ENCODE measurements at places on chromosomes 4 and X.

- no peak for DNase-seq
These were observed 567.3 kb downstream of the PDHA2 start for GRCh38 chr4:96407225-96407624.

DNA sequence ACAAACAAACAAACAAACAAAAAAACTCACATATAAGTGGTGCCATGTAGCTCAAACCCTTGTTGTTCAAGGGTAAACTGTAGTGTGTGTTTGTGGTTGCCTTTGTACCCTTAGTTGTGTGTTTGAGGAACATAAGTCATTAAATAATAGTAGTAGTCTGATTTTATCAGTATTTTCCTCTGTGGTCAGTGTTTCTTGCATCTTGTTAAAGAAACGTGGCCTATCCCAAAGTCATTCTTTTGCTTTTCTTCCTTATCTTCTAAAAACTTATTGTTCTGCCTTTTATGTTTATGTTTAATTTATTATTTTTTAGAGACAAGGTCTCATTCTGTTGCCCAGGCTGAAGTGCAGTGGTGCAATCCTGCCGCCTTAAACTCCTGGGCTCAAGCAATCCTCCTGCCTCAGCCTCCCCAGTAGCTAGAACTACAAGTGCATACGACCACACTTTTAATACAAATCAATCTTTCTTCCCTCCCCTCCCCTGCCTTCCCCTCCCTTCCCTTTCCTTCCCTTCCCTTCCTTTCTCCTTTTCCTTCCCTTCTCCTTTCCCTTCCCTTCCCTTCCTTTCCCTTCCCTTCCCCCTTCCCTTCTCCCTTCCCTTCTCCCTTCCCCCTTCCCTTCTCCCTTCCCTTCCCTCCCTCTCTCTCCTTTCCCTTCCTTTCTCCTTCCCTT is 26.4 kb downstream of the PRIMPOL start:
- DNase-seq, result no peak

DNA sequence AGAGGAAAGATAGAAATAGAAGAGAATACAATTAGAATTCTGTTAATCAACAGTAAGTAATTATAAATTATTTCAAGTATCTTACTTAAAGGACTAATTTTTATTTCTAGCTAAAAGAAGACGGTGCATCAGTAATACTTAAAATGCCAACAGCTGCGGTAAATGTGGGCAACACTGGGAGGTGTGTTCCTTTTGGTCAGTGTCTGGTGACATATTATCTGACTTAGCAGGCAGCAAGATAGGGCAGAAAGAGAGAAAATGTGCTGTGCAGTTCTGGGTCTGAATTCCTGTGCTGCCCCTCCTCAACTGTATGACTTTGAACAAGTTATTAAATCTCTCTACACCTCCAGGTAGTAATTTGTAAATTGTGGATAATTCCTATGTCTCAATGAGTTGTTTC is 120.6 kb downstream of the ZNF827 start:
- DNase-seq, result no peak

- no peak for DNase-seq
These were observed 52.1 kb downstream of the HTR2C start for GRCh38 chrX:114635986-114636385.

- DNase-seq, result no peak
These were observed 6.7 kb downstream of the BBS12 start for GRCh38 chr4:122739174-122739573.

GRCh38 chrX:72016881-72017783 is 106.5 kb downstream of the NHSL2 start:
- no peak for DNase-seq

- no peak for DNase-seq
These were observed 480.1 kb downstream of the SPRY1 start for GRCh38 chr4:123876671-123877101.

DNA sequence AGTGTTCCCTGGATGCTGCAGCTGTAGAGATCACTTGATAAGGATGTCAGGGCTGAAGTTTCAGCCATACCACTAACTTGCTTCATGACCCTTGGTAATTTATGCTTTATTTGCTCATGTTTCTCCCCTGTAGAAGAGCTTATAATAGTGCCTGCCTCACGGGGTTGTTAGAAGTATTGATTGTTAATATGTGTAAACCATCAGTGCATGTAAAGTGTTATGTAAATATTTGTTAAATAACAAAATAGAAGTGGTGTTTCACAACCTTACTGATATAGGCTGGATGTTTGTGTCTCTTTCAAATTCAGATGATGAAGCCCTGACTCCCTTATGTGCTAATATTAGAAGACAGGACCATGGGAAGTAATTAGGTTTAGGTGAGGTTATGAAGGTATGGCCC is 1.5 kb upstream of the CXCL2 start:
- DNase-seq, result no peak

DNA sequence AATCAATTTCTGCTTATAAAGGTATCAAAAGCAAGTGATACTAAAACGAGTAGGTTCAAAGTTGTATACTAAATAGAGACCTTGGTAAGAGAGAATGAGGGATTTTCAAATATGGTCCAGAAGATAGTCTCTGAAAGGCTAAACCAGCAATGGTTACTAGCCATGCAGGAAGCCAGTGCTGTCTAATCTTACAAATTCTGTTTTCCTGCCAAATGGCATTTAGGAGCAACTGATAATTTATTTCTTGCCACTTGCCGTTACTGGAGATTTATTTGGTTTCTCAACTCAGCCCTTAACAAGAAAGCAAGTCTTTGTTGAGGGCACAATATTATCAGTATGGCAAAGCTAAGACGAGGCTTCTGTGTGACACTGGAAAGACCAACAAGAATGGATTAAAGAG is 47.2 kb downstream of the MAP7D3 start:
- DNase-seq, result no peak

DNA sequence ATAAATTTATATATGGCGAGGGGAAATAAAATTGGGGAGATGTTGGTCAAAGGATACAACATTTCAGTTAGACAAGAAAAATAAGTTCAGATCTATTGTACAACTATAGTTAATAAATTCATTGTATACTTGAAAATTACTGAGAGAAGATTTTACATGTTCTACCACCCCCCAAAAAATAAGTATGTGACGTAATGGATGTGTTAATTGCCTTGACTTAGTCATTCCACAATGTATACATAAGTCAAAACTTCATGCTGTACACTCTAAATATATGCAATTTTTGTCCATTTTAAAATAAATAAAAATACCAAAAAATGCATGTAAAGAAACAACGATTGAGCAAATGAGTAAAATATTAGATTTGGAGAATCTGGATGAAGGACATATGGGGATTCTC is 1.8 kb downstream of the USP11 start:
- DNase-seq, result no peak

GRCh38 chrX:126770179-126770578 is 49.4 kb upstream of the PRR32 start:
- no peak for DNase-seq

GRCh38 chr4:123300222-123301039 is 96.2 kb upstream of the SPRY1 start:
- DNase-seq, result no peak

GRCh38 chr4:73156394-73156793 is 86.9 kb upstream of the COX18 start:
- DNase-seq, result no peak

DNA sequence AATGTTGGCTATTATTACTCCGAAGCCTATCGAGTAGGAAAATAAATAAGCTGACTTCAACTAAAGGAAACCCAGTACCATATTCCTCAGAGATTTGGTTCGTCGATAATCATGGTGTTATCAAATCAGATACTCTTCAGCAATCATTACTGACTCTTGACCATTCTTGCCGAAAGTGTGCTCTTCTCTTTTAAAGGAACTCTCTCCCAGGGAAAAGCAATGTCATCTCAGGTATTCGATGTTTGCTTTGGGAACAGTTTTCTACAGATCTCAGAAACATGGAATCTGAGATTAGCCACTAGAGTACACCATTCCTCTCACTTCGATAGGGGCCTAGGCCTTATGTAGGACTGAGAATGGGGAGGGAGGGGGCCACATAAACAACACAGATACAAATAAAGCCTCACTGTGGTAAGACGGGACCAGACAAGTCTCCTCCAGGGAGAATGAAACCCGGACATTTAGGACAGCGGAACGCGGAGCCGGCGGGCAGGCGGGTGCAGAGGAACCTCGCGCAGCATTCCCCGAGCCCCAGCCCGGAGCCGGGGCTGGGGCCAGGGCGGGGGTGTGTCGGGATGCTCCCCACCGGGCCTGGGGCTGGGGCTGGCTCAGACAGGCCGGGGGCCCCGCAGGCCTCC is 581 bp downstream of the DNAJB14 start:
- no peak for DNase-seq

- DNase-seq, result no peak
These were observed 869 bp downstream of the TMEM184C start for GRCh38 chr4:147617841-147618691.

DNA sequence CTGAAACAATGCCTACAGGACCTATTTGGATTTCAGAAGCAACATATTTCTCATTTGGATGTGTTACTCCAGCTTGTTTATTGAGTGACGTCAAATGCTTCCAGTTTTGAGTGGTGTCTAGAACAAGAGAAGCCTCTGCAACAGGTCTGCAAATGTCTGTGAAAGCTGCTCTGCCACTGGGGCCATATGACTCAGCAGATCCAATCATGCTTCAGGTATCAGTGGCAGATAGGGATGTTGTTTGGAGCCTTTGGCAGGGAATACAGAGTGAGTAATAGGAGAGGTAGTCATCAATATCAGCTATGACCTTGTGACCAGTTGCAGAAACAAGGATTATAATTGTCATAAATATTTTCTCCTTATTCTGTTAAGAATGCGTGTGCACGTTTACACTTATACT is 141.1 kb upstream of the ZXDA start:
- no peak for DNase-seq

- no peak for DNase-seq
These were observed 1.1 kb downstream of the FBXW7 start for GRCh38 chr4:152534541-152535359.

DNA sequence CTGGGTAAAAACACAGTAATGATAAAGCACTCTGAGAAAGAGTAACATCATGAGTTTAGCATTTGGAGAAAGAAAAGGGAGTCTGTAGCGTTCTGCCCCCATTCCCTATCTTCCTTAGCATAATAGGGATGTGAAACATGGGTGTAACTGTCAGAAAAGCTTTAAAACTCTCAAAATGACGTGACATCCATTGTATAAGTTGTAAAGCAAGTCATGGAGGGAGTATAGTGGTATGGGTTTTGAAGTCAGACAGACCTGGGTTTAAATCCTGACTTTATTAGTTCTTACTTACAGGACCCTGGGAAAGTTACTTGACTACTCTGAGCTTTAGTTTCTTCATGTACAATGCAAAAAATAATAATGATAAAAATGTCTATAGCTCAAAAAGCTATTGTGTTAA is 17.1 kb downstream of the FBXO8 start:
- DNase-seq, result no peak

DNA sequence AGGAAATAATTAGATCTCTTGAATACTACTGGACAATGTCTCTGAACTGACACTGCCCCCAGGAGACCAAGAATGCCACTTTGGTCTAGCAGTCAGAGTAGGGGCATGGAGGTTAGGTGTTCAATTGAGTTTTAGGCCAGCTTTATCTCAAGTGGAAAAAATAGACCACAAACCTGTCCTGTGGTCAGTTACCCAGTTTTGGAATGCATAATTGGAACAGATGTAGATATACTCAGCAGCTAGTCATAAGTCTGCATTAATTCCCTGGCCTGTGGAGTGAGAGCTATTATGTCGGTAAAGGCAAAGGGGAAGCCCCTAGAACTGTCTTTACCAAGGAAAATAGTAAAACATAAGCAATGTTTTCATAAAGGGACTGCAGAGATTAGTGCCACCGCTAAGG is 587.7 kb downstream of the GLUD2 start:
- DNase-seq, result no peak

All from activated CD8-positive, alpha-beta memory T cell treated with anti-CD3 and anti-CD28 coated beads for 48 hours (primary cell).